ENCODE measurements at places on chromosomes 16 and 17. TPM values are rescaled to one million over a fixed set of nuclear protein-coding genes. Genes with fewer than 3 reads are reported as not detected.

DNA sequence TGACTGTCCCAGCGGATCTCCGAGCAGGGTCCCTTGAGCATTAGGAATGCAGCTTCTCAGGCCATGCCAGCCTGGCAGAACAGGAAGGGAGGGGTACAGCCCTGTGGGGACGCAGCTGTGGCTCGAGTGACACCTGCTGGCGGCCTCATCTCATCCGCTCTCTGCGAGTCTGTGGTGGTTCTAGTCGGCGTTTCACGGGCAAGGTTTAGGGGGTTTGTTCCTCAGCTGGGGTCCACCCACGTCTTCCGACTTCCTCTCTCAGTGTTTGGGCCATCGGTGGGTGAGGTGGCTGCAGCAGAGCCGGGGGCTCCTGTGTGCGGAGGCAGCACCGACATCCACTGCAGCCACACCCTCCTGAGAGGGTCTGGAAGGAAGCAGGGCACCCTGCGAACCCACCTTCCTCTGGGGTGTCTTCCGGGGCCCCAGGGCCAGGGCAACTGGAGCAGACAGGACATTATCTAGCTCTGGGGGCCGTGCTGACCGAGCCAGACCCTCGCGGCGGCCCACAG lies 33.3 kb downstream of the JPH3 start:
- H3K27me3 ChIP-seq = peaks cover 15% of the 10 kb centered on the region
- DNase-seq = peak; percentile 24
- H3K4me1 ChIP-seq = no peaks in the 10 kb centered on the region
- peak overlapping the region; percentile 49 for H3K4me3 ChIP-seq

DNA sequence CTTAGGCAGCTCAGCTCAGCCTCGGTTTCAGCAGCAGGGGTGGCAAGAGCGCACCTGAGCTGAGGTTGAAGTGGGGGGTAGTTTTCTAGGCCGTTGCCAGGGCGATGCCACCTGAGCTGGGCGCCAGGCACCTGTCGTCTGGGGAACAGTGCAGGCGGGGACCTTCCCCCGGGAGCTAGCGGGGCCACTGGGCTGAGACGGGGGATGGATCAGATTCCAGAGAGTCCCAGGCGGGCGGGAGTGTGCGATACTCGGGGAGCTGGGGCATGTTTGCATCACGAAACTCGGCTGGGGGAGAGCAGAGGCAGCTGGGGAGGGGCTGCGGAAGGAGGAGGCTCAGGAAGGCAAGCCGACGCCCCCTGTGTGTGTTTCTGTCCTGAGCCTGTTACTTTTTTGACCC lies 477 bp upstream of the CLDN9 start:
- no peak overlapping the region for H3K4me3 ChIP-seq
- peaks cover 17% of the 10 kb centered on the region for H3K4me1 ChIP-seq
- H3K27ac ChIP-seq = no peak overlapping the region
- H3K27me3 ChIP-seq = peaks cover 10% of the 10 kb centered on the region
- H3K36me3 ChIP-seq = no peaks in the 10 kb centered on the region

GRCh38 chr16:60642956-60643355 lies 1393.3 kb downstream of the CDH8 start:
- no peaks in the 10 kb centered on the region for H3K27me3 ChIP-seq
- no peak overlapping the region for H3K4me3 ChIP-seq
- no peak overlapping the region for H3K27ac ChIP-seq
- no peaks in the 10 kb centered on the region for H3K4me1 ChIP-seq

GRCh38 chr17:72530454-72530853 lies 409.6 kb downstream of the SOX9 start:
- no peak overlapping the region for H3K27ac ChIP-seq
- H3K27me3 ChIP-seq = peaks cover 2% of the 10 kb centered on the region

Gene MT1A
- total RNA-seq = 0.60 TPM

Gene MGAT5B
- total RNA-seq = 1.2 TPM

DNA sequence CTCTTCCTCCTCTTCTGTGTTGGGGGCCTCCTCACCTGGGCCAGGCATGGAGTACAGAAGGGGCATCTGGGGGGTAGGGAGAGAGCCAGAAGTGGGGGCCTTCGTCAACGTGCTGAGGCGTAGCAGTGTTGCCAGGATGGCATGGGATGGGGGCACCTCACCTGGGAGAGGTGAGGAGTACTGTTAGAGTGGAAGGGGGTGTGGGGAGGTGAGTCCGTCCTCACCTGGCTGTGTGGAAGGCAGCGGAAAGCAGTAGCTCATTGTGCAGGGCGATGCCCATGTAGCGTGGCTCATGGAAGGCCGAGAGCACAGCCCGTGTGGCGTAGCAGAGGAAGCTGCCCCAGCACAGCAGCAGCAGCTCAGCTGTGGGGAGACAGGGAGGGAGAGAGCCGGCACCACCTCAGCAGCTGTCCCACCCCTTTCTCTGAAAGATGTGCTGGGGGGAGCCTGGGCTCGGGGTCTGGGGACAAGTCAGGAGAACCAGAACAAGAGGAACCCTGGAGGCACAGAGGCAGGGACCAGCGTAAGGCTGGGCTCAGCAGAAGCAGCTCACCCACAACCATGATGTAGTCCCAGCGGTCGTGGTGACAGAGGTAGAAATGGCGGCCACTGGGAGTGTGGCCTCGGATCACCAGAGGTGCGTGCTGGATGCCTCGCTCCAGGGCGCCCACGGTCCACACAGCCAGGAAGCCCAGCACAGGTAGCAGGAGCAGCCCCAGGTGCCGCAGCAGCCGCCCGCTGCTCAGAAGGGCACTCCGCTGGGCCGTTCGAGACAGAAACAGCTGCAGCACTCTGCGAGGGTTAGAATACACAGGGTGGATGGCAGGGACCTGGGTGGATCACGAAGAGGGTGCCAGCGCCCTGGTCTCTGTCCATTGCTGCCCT lies 9.0 kb downstream of the GPR179 start:
- no peak overlapping the region for H3K4me3 ChIP-seq
- no peaks in the 10 kb centered on the region for H3K4me1 ChIP-seq
- peaks cover 2% of the 10 kb centered on the region for H3K27me3 ChIP-seq
- no peak overlapping the region for H3K27ac ChIP-seq

Gene DLX3
- not detected for total RNA-seq

Gene FAM83G
- 13.0 TPM for total RNA-seq

GRCh38 chr17:49260011-49260816 lies 29.6 kb upstream of the PHOSPHO1 start:
- H3K4me1 ChIP-seq = peaks cover 9% of the 10 kb centered on the region
- peak overlapping the region; percentile 77 for H3K4me3 ChIP-seq
- H3K36me3 ChIP-seq = no peaks in the 10 kb centered on the region
- H3K27me3 ChIP-seq = peaks cover 24% of the 10 kb centered on the region
- H3K27ac ChIP-seq = peak overlapping the region; percentile 61

DNA sequence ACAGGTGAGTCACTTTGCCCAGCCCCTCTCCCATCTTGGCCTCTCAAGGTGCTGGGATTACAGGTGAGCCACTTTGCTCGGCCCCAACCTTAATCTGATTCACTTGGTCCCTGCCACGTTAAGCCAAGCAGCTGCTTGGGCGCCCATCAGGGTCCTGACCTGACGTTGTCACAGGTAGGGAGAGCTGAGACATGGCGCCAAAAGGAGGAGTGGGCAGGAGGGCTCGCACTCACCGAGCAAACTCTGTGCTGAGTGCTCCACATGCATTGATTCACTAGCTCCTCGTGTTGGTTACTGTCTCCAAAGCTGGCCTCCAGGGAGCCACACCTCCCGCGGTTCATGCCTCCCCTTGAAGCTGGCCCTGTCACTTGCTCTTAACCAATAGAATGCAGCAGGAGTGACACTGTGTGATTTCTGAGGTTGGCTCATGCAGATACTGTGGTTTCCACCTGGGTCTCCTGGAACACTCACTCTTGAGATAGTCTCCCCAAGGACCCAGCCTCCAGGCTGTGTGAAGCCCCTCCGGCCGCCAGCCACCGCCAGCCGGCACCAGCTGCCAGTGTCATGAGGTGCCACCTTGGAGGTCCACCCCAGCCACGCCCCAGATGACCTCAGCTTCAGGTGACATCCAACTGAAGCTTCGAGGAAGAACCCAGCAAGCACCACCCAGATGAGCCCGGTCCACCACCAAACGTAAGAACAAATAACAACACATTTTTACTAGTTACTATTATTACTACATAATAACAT lies 223.0 kb downstream of the GSG1L start:
- H3K27ac ChIP-seq = no peak overlapping the region
- H3K36me3 ChIP-seq = no peaks in the 10 kb centered on the region
- DNase-seq = no peak
- no peak overlapping the region for H3K4me3 ChIP-seq
- peaks cover 7% of the 10 kb centered on the region for H3K27me3 ChIP-seq

Gene ADAMTS18
- 0.05 TPM for total RNA-seq

DNA sequence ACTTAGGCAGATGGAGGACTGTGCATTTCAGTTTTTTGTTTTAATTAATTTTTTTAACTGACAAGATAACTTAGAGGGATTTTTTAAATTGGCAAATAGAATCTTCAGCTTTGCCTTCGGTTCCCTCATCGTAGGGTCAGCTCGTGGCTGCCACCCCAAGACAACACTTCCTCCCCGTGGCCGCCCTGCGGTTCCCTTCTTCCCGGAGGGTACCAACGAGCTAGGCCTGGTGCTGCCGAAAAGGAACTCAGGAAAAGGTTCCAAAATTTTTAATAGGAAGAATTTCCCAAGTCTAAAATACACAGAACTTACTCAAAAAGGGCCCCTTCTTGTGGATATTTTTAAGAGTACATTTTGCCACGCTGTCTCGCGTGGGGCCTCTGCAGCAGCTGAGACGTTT lies 210.4 kb upstream of the CHMP6 start:
- peaks cover 86% of the 10 kb centered on the region for H3K4me1 ChIP-seq
- peak overlapping the region; percentile 94 for H3K27ac ChIP-seq
- no peaks in the 10 kb centered on the region for H3K27me3 ChIP-seq
- no peak for DNase-seq

Gene CD300E
- total RNA-seq = not detected

- no peaks in the 10 kb centered on the region for H3K27me3 ChIP-seq
- H3K27ac ChIP-seq = no peak overlapping the region
- H3K4me3 ChIP-seq = no peak overlapping the region
- H3K36me3 ChIP-seq = no peaks in the 10 kb centered on the region
These were observed 326.5 kb downstream of the HAPSTR1 start for GRCh38 chr16:9417898-9418297.

Gene PHOSPHO1
- total RNA-seq = not detected

Gene SDK2
- total RNA-seq = 0.44 TPM

Gene SLC13A5
- total RNA-seq = not detected

GRCh38 chr17:48812001-48812400 lies 5.0 kb downstream of the TTLL6 start:
- H3K36me3 ChIP-seq = no peaks in the 10 kb centered on the region
- no peak overlapping the region for H3K27ac ChIP-seq
- DNase-seq = no peak
- peaks cover 44% of the 10 kb centered on the region for H3K27me3 ChIP-seq

GRCh38 chr16:51592535-51593300 lies 441.6 kb upstream of the SALL1 start:
- no peaks in the 10 kb centered on the region for H3K27me3 ChIP-seq
- H3K36me3 ChIP-seq = no peaks in the 10 kb centered on the region
- no peaks in the 10 kb centered on the region for H3K4me1 ChIP-seq

GRCh38 chr16:85187002-85187401 lies 74.7 kb upstream of the CIBAR2 start:
- no peak overlapping the region for H3K4me3 ChIP-seq
- H3K27ac ChIP-seq = no peak overlapping the region
- no peak for DNase-seq
- H3K36me3 ChIP-seq = no peaks in the 10 kb centered on the region
- H3K4me1 ChIP-seq = no peaks in the 10 kb centered on the region

DNA sequence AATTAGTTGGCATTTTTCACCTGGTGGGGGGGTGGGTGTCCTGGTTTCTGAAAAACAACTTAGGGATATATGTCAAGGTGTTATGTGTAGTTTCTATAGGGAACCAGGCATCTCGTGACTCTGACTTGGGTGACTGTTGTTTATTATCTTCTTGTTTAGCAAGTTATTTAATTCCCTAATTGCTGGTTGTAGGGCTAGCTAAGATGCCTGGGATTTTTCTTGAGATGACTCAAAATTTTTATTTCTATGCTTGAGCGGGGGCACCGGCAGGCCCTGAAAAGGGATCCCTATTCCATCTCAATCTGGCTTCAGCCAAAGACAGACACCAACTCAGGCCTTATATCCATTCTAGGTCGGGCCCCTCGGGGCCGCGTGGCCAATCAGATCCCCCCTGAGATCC lies 3.2 kb downstream of the DPH1 start:
- H3K4me3 ChIP-seq = no peak overlapping the region
- no peak overlapping the region for H3K27ac ChIP-seq
- peaks cover 7% of the 10 kb centered on the region for H3K36me3 ChIP-seq
- peaks cover 9% of the 10 kb centered on the region for H3K27me3 ChIP-seq

GRCh38 chr16:27771201-27771910 lies 221.4 kb downstream of the KATNIP start:
- H3K4me1 ChIP-seq = no peaks in the 10 kb centered on the region
- no peak overlapping the region for H3K4me3 ChIP-seq
- no peak for DNase-seq
- H3K36me3 ChIP-seq = no peaks in the 10 kb centered on the region
- no peak overlapping the region for H3K27ac ChIP-seq

GRCh38 chr17:21303441-21304065 lies 19.0 kb downstream of the MAP2K3 start:
- H3K27ac ChIP-seq = no peak overlapping the region
- H3K27me3 ChIP-seq = no peaks in the 10 kb centered on the region
- no peak overlapping the region for H3K4me3 ChIP-seq
- no peaks in the 10 kb centered on the region for H3K4me1 ChIP-seq

- no peak overlapping the region for H3K27ac ChIP-seq
- DNase-seq = no peak
- H3K4me1 ChIP-seq = peaks cover 50% of the 10 kb centered on the region
- no peaks in the 10 kb centered on the region for H3K27me3 ChIP-seq
- peaks cover 15% of the 10 kb centered on the region for H3K36me3 ChIP-seq
These were observed 16.3 kb downstream of the ANKFY1 start for GRCh38 chr17:4247361-4247970.

GRCh38 chr16:3292604-3293003 lies 9.3 kb downstream of the ZNF263 start:
- H3K36me3 ChIP-seq = peaks cover 76% of the 10 kb centered on the region
- H3K4me1 ChIP-seq = no peaks in the 10 kb centered on the region
- no peak overlapping the region for H3K4me3 ChIP-seq
- no peak overlapping the region for H3K27ac ChIP-seq
- H3K27me3 ChIP-seq = no peaks in the 10 kb centered on the region

Gene YBX2
- not detected for total RNA-seq

GRCh38 chr16:48334325-48334724 lies 50.9 kb downstream of the SIAH1 start:
- H3K27me3 ChIP-seq = no peaks in the 10 kb centered on the region
- no peak overlapping the region for H3K27ac ChIP-seq
- no peak for DNase-seq
- peaks cover 5% of the 10 kb centered on the region for H3K4me1 ChIP-seq
